GM12864 (cell line): ENCODE measurements at places on chromosomes 6 and 20.

GRCh38 chr20:63272105-63273058 is at the start of gene ARFGAP1:
Gene ARFGAP1, plus strand, starts transcription at chr20:63272813. Its CDS starts 2,768 bp downstream, at chr20:63275581.
- DNase-seq = peak; percentile 49

DNA sequence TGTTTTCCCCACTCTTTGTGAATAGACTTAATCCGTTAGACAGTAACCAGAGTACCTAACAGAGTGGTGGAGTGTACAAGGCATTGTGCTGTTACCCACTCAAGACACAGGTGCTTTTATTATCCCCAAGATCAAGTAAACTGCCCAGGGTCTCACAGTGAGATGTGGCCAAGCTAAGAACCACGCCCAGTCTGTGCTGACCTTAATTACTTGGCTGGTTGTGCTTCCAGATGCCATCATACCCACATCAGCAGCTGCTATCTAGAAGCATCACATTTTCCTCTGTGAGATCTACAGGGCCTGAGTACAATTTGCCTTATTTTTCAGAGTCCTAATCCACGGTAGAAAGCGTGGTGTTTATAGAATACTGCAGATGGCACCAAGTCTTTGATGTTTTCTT is 70.3 kb downstream of the GFRA4 start:
- no peak for DNase-seq

- no peak for DNase-seq
Measured at GRCh38 chr6:53603386-53604116, 58.6 kb upstream of the GCLC start.

- no peak for DNase-seq
Measured at GRCh38 chr6:24899136-24899996, 36.4 kb downstream of the RIPOR2 start.

DNA sequence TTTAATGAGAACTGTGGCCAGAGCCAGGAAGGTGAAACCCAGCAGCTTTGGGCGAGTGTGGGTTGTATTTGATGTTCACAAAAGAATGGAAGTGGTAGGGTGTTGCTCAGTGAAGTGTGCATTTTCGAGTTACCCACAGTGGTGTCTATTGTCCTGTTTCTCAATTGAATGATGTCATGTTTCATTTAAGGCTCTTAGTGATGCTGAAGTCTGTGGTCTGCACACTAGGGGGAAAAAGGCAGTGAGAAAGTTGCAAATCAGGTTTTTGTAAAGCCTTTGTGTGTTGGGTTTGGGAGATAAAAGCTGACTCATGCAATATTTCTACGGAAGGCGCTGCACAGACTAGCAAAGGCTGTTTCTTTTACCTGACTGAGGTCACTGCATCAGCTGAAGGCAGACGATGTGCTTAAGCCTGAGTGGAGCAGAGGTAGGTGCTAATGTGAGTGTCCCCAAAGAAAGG is 121.1 kb downstream of the PLEKHG1 start:
- peak; percentile 74 for DNase-seq

DNA sequence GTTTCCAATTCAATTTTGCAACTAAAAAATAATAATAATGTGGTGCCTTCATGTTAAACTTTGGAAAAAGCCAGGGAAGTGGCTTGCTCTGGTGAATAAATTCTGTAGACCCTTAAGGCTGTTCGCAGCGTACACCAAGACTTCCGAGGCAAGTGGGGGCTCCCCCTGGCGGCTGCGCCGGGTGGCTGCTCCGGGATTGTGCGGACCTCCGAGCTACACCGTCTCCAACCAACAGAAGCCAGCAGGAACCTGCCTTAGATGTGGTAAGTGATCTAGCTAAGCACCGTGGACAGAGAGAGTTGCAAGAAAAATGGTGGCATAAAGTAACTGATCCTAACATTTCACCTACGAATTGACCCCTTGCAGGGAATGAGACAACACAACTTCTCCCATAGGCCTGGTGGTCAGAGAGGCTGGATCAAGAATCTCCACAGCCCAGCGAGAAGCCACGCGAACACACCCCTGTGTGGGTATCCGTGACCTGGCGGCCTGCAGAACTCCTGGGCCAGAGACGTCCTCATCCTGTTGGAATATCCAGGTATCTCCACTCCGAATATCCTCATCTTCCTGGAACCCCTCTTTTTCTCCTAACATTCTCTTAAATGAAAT is 69.6 kb downstream of the TBXT start:
- no peak for DNase-seq

DNA sequence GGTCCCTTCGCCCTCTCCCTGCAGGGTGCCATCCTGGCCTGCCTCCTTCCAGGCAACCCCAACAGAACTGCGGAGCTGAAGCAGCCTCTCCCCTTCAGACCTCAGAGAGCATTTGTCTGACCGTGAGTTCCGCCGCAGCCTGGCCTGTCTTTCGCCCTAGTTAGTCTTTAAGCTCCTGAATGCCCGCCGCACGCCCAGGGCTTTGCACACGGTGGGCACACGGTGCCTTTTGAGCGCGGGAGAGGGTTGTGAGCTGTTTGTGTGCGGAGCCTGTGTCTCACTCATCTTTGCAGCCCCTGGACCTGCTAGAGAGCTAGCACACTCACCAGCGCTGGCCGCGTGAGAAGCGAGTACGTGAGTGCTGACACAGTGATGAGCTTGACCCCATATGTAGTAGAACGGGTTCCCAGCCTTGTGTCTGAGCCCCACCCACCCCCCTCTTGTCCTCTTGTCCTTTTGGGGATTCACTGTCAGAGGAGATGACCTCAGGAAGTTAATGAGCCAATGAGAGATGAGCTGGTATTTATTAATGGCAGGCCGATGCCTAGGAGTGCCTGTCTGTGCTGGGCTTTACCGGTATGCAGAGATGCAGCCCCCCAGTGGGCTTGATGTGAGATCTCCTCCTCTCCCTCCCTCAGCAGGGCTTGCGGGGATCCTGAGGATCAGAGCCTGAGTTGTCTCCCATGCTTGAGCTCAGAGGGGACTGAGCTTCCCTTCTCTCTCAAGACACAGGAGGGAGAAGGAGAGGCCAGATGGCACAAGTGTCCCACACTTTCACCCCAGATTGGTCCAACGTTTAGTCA is 249.2 kb downstream of the FARS2 start:
- DNase-seq = no peak

DNA sequence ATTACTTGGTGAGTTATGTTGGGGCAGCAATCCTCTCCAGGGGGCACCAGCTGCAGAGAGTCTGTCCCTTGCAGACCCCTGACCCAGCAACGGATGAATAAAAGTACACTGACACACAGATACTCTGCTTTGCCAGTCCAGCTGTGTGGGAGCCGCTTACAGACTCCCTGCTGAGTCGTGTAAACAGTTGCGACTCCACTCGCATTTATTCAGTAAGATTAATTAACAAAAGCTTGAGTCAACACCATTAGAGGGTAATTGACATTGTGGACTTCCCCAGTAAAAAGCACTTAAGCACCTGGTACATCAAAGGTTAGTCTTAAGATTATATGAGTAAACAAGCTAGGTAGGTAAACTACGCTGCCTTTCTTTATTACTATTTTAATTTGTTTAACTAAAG is 92.0 kb upstream of the TMEM181 start:
- DNase-seq = no peak

- no peak for DNase-seq
Measured at GRCh38 chr6:112522587-112522986, 175.5 kb downstream of the RFPL4B start.

DNA sequence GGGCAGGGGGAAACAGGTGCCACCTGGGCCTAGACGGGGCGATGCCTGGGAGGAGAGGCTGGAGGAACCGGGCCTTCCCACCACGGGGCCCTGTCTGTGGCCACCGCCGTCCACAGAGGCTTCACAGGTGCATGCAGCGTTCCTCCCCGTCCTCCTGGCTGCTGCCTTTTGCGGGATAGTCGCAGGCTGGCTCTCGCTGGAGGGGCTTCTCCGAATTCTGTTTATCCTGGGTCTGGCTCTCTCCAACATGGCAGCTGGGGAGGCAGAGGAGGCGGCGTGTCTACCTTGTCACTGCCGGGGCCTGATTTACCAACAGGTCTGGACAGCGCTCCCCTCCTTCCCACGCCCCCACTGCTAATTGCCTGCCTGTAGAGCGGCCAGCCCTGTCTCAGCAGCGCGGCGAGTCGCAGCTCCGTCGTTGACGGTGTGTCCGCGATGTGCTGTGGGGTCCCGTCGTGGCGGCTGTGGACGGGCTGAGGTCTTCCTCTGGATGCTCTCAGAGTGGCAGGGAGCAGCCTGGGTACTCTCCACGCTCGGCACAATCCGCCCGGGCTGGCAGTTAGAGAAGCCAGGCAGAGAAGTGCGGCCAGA is 262.9 kb downstream of the TAF4 start:
- no peak for DNase-seq

GRCh38 chr20:35598899-35599775 is 16.5 kb upstream of the SPAG4 start:
- no peak for DNase-seq

GRCh38 chr6:133888929-133889556 is at the start of gene TCF21:
Gene TCF21, plus strand, starts transcription at chr6:133889113. Its CDS starts 285 bp downstream, at chr6:133889398.
- no peak for DNase-seq

- no peak for DNase-seq
Measured at GRCh38 chr6:5531853-5532375, 270.6 kb downstream of the FARS2 start.

DNA sequence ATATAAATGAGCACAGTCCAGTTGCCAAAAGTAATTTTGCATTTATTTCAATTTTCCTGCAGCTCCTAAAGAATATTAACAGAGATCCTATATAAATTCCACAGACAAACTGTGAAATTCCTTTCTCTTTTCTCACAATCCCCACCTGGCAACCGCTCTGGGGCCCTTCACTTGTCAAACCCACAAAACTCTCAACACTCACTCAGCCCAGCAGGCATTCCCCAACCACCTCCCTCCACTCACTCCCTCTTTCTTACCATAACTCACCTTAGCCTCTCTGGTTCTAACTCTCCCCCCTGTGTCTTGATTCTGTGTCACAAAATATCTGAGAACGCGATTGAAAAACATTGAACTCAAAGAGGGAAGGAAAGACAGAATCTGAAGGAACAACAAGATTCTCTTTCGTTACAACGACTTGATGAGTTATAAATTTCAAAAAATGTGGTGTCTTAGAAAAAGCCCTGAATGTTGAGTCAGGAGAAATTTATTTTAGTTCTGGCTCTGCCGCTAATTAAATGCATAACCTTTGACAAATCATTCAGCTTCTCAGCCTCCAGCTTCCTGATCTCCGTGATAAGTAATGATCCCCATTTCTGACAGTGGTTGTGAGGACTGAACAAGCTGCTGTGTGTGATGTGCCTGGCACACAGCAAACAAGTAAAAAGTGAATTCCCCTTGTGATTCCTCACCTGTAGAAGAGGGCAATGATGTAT is 87.9 kb downstream of the UNC5CL start:
- no peak for DNase-seq

DNA sequence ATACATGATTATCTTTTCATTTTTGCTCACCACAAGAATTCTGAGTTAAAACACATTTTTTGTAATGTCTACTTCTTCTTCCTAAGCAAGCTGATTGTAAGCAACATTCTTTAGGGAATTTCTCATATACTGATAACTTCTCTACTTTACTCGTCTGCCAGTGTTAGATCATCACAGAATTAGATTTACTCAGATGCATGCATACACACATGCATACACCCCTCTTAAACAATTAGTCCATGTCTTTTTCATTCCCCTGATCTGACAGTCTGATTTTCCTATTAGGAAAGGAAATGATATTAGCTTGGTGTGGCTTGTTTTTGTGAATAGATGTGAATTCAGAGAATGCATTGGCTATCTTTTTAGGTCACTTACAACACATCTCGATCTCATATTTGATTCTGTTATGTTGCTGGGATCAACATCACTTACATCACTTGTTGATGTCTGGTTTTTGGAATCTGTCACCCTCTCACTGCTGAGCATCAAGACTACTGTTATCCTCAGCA is 91.4 kb downstream of the FIG4 start:
- no peak for DNase-seq

GRCh38 chr20:61736751-61737310 is 328.9 kb downstream of the TAF4 start:
- DNase-seq = no peak

GRCh38 chr20:26276554-26277210 is 580.0 kb upstream of the ZNF337 start:
- DNase-seq = no peak

GRCh38 chr20:59149678-59150504 is 13.7 kb upstream of the ZNF831 start:
- no peak for DNase-seq

DNA sequence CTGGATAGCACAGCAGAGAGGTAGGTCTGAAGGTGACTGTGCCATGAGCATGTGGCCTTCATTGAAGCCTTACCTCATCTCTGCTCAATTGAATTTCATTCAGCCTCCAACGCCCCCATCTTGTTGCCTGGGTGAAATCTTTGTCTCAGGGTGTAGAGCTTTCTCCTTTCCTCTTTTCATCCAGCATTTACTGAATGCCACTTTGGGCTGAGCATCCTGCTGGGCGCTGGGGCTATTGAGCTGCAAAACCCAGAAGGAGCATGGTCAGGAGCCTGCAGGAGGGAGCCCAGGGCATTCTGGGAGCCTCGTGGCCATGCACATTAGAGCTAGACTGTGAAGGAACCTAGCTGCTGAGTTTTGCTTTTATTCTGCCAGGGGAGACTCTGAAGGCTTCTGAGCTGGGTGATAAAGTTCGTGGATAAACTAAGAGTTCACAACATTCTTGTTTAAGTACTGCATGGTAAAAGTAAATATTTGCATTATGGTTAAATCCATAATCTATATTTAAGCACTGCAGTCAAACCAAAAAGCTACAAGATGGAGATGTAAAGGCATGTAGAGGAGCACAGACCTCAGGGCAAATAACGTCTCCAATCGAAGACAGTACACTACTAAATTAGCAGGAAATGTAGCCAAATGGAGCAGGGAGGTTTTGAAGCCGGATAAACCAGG is 13.2 kb upstream of the ASXL1 start:
- no peak for DNase-seq

GRCh38 chr6:147589739-147590250 is 81.3 kb downstream of the SAMD5 start:
- DNase-seq = no peak

GRCh38 chr6:100573166-100573565 is 108.4 kb upstream of the SIM1 start:
- DNase-seq = no peak

DNA sequence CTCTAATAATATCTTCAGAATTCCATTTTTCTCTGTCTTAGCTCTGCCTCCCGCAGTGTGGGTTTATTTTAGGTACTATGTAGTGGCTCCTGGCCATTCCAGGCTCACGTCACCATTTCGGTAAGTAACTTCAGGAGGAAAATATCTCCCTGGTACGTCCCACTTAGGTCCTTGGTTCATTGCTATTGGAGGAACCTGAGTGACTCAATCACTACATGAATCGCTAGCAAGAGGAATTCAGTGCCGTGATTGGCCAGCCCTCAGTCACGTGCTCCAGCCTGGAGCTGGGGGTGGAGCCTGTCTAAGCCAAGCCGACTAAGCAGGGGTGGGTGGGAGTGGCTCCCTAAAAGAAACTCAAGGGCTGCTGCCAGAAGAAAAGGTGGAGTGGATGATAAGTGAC is 67.3 kb upstream of the E2F3 start:
- DNase-seq = no peak

- DNase-seq = no peak
Measured at GRCh38 chr6:74645108-74645849, 560.6 kb downstream of the COL12A1 start.
